ENCODE measurements at places on chromosomes 2 and 18.

GRCh38 chr2:75522543-75523312 lies 38.0 kb downstream of the EVA1A start:
- DNase-seq, result no peak

GRCh38 chr18:59518705-59519104 lies 159.6 kb upstream of the LMAN1 start:
- no peak for DNase-seq

DNA sequence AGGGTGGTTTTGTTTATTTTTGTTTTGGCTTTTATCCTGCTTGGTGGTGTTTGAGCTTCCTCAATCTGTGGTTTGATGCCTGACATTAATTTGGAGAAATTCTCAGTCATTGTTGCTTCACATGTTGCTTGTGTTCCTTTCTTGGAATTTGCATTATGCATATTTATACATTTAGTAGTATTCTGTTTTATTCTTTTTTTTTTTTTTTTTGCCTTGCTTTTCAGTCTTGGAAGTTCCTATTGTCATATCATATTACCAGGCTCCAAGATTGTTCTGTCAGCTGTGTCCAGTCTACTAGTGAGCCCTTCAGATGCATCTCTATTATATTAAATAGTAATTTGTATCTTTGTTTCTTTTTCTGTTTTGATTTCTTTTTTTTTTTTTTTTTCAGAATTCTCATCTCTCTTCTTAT lies 77.0 kb downstream of the EPC2 start:
- DNase-seq, result no peak

- peak; percentile 47 for DNase-seq
Observed at GRCh38 chr2:157971702-157972101, 95.6 kb upstream of the ACVR1 start.

- no peak for DNase-seq
Observed at GRCh38 chr2:170052151-170052550, 125.8 kb upstream of the MYO3B start.

GRCh38 chr2:214066862-214067261 lies 344.0 kb upstream of the VWC2L start:
- DNase-seq, result no peak

GRCh38 chr2:74020702-74021406 lies 36.1 kb downstream of the TET3 start:
- DNase-seq, result no peak

DNA sequence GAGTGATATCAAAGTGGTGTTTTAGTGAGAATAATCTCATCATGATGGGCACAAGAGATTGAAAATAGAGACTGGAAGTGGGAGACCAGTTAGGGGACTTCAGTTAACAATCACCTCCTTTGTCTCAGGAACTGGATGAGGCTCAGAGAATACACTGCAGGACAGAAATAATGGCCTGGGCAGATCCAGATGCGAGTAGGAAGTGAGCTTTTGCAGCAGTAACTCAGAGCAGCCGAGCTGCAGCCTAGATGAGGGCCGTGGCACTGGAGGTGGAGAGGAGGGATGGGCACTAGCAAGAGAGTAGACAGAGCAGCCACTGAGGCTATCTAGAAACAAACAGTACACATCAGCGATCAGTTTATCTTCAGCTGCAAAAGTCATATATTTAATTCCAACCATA lies 48.6 kb downstream of the CYB5A start:
- no peak for DNase-seq

DNA sequence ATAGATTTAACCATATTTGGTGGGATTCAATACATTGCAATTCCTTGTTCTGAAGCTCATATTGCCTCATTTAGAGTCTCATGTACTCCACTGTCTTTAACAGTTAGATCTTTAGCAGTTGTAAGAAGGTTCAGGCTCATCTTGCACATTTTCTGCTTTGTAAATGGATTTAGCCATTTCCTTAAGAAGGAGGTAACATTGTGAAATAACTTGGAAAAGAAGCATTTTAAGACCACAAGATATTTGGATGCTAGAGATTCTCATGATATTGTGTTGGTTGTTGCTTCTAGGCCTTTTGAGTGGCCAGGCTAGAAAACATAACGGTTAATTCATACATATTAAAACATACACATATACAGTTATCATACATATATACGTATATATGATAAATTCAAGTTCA lies 445.8 kb upstream of the NXPH2 start:
- DNase-seq, result no peak

DNA sequence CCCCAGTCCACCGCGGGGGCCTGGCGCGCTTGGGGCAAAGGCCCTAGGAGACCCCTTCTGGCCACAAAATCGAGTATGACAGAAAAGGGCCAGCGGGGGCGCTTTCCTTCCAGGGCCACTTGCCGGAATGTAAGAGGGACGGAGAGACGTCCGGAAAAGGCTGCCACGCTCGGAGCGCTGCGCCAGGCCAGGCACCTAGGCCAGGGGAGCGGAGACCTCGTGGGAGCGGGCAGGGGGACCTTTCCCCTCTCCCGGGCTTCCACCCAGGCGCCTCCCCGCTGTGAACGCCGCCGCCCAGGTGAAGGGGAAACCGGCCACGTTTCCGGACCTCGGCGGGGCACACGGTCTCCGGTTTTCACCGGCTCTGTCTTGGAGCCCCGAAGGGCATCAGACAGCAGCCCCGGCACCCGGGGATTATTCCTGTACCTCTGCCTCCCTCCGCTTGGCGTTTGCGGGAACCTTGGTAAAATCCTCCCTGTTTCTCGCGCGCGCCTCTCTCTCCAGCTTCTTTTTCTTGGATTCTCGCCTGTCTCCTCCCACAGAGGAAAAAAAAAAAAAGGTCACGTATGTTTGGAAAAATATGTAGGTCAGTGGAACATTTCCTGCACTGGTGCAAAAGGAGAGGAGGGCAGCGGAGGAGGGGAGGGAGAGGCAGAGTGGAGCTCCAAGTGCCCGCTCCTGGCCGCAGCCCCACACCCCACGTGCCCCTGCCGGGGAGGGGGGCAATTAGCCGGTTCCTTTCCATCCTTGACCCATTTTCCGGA lies 1.2 kb upstream of the NPAS2 start:
- no peak for DNase-seq

DNA sequence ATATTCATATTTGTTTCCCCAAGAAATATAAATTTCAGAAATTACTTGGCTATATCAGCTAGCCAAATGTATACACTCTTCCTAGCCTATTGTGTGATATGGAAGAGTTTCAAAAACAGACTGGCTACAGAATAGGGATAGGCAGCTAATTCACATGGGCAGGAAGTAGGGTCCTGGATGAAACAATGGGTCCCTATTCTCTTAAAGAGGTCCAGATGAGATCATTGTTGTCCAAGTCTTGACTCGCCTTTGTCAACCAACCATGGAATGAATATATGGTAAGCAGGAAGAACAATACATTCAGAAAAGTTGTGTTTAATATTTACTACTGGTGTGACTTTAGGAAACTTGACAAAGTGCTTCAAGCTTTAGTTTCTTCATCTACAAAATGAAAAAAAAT lies 319.9 kb downstream of the NBAS start:
- no peak for DNase-seq

DNA sequence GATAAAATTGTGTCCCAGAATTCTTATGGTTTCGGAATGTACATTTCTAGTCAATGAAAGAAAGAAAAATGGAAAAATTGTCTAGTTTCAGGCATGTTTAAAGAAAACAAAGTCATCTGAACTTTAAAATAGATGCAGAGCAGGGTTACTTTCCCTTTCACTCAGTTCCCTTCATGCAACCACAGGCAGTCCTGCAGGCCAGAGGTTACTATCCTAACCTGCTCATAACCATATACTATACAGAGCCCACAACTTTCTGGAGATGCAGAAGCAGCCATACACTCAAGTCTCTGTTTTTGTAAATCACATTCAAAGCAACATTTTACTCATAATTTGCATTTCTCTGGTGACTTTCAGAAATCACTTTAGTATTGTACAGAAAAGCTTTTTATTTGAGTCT lies 690.3 kb downstream of the MBD2 start:
- no peak for DNase-seq
